ENCODE measurements at places on chromosomes 1 and 21. TPM values are rescaled to one million over a fixed set of nuclear protein-coding genes. Genes with fewer than 3 reads are reported as not detected.

- no peak for DNase-seq
Observed at GRCh38 chr1:47866601-47867437, 130.4 kb downstream of the TRABD2B start.

- no peak for DNase-seq
Observed at GRCh38 chr1:115181231-115181630, 91.9 kb upstream of the TSPAN2 start.

DNA sequence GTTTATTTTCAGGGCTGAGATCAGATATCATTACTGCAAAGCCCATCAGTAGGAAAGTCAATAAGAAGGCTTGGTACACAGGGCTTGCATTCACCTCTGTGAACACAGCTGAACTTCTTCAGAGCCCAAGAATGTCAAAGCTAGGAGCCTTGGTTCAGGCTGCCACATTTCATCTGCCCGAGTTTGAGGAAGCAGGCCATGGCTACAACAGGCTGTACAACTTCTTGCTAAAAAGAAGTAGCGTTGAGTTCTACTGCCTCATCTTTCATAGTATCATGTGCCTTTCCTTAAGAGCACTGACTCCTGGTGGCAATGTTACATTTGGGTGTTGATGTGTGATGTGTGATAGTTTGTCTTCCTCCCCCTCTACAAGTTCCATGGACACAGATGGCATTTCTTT, 10.1 kb downstream of the C1orf162 start:
- no peak for DNase-seq

- DNase-seq = no peak
Observed at GRCh38 chr1:182080040-182080439, 18.5 kb upstream of the ZNF648 start.

- DNase-seq = no peak
Observed at GRCh38 chr1:59295618-59296017, 1.3 kb upstream of the FGGY start.

DNA sequence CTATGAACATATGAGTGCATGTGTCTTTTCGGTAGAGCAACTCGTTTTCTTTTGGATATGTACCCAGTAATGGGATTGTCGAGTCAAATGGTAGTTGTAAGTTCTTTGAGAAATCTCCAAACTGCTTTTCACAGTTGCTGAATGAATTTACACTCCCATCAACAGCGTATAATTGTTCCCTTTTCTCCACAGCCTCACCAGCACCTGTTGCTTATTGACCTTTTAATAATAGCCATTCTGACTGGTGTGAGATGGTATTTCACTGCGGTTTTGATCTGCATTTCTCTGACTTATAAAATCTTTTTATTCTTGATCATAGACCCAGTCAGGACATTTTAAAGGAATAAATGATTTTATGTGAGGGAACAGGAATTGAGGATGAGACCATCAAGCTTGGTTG, 165.0 kb upstream of the KCTD3 start:
- DNase-seq = peak; percentile 12

GRCh38 chr1:156538711-156539440, 33.5 kb downstream of the IQGAP3 start:
- no peak for DNase-seq

C1orf52 gene
- total RNA-seq = 31.7 TPM

GRCh38 chr1:43319766-43320165, 17.9 kb upstream of the MPL start:
- no peak for DNase-seq

GRCh38 chr1:109832945-109833344, 69.2 kb upstream of the EPS8L3 start:
- peak; percentile 46 for DNase-seq

GRCh38 chr1:248688527-248689298, 13.9 kb downstream of the OR14I1 start:
- DNase-seq = no peak

GRCh38 chr1:56255516-56256152, 323.7 kb downstream of the PLPP3 start:
- DNase-seq = no peak

DNA sequence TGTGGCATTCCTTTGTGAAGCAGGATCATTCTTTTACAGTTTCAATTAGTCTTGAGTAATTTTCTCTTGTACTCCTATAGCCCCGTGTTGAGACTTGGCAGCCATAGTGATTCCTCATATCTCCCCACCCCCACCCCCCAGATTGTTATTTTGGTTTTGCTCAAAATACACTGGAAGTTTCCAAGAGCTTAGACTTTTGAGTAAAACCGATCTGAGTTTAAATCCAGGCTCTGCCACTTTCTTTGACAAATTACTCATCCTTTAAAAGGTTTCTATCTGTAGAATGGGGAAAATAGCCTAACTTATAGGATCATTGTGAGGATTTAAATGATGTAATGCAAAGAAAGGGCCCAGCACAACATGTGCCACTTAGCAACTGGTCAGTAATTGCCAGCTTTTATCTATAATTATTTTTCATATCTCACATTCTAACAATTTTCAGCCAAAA, 53.1 kb upstream of the RC3H1 start:
- DNase-seq = no peak

PHC2 gene
- 128 TPM for total RNA-seq

Measured in M059J (cell line).